Fibroblast of lung (primary cell): ENCODE measurements at places on chromosomes 5 and 9.

- peak; percentile 81 for DNase-seq
These were observed at the start of gene PDCD1LG2 for GRCh38 chr9:5510360-5510931. PDCD1LG2 (plus strand) TSS chr9:5510531; CDS start chr9:5522547, 12,016 bp downstream.

DNA sequence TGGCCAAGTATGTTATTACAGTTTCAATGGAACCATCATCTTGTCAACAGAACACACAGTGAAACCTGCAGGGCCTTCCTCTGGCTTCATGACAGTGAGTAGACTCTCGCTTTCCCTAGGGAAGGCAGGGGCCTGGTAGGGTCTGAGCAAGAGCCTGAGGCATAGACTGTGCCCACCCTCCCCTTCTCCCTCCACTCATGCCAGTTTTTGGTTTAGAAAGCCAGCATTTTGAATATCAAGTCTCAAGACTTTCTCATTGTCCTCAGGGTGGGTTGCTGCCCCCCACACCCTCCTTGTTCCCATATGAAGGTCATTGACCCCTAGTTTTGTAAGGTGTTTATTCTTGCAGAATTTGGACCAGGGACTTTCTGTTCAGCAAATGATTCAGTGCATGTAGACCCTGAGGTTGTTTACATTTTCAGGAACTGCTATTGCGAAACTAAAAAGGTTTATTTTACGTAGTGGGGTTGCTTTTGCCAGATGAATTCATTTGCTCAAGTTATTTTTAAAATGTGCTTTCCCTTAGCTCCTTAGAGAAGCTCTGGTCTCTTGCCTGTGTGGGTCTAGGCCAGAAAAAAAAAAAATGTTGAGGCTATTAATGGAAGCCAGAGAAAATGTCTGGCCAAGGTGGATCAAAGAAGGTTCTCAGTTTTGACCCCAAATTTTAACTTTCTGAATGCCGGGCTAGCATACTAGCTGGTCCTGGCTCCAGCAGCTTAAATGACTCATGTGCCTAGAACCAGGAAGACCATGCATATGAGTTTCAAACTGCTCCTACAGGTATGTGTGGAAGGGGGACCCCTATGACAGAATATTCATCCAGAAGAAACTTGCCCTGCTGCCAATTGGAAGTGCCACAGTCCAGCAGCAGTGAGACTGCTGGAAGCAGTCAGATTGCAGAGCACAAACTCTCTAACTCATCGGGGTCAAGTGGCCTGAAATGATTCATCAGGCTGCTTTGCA, 10.1 kb upstream of the MOB3B start:
- peak; percentile 54 for DNase-seq

GRCh38 chr5:140566665-140567064, 2.0 kb downstream of the SLC35A4 start:
- no peak for DNase-seq

DNA sequence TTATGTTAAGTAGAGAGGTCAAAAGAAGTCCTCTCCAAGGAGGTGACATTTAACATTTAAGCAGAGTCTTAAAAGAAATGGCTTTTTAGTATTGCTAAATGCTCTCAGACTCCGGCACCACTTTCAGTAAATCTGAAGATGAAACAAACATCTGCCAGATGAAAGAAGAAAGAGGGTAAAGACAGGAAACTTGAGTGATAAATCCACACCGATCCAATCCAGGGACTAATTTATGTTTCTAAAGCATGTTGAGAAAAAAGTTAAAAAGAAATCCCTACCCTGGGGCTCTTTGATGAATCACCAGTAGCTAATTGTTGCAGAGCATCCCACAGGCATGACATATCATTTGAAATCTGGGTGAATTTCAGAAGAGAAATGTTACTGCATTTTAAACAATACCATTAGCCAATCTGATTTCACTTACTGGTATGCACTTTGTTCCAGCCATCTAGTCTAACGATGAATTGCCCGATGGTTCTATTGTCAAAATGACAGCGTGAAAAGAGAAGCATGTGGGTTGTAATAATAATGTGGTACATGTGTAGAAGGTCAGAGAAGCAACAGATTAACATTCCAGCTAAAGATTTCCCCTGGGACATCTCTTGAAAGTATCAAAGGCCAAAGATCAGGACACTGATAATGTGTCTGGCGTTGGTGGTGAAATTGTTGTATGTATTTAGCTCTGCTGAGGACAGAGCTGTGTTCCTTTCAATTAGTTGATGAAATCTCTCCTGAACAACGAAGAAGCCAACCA, 485.7 kb downstream of the CSNK1G3 start:
- DNase-seq, result peak; percentile 87

DNA sequence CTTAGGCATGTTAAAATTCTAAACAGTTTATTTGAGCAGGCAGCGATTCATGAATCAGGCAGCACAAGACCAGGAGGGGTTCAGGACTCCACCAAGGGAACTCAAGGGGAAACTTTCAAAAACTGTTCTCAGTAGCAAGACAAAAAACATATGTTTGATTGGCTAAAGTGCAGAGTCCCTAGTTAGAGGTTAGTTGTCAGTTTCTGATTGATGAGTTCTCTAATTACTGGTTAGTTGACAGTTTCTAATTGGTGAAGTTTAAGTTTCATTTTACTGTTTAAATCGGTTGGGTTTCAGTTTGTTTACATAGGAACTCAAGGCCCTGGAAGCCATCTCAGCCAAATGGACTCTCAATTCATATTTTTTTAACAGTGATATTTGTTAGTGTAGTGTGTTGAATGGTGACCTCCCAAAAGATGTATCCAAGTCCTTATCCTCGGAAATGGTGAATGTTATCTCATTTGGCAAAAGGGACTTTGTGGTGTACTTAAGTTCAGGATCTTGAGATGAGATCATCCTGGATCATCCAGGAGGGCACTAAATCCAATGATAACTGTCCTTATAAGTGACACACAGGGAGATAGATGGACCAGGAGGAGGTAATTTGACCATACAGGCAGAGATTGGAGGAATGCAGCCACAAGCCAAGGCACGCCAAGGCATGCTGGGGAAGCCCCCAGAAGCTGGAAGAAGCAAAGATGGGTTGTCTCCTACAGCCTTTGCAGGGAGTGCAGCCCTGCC, 219.2 kb upstream of the RAI14 start:
- peak; percentile 86 for DNase-seq

GRCh38 chr5:172010278-172010677, 3.8 kb upstream of the FBXW11 start:
- no peak for DNase-seq

GRCh38 chr5:79378510-79379186, 135.3 kb downstream of the HOMER1 start:
- DNase-seq, result no peak

DNA sequence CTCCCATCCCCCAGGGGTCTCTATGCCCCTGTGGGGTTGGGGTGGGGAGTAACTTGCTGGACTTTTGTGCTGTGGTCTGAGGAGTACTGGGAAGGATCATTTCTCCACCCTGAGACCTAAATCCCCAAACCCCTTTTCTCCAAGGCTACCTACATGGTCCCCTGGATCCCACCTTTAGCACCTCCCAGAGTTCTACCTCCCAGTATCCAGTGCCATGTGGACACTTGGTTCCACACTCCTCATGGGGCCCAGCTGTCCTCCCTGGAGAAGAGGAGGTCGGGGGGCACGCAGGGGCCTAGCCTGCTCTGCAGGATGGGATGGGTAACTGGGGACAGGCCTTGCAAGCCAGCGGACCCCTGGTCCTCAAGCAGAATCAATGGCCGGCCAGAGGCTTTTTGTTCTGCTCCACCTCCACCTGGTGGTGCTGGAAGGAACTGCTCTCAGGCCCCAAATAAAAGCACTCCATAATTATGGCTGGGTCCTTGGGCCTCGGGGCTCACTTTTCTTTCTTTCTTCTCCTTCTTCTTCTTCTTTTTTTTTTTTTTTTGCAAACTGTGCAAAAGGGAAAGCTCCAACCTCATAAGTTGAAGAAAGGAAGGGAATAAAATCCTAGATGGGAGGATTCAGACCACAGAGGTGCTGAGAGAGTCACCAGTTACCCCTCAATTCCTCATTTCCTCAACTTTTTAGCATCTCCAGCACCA, 68.4 kb downstream of the PSD2 start:
- DNase-seq, result peak; percentile 32

DNA sequence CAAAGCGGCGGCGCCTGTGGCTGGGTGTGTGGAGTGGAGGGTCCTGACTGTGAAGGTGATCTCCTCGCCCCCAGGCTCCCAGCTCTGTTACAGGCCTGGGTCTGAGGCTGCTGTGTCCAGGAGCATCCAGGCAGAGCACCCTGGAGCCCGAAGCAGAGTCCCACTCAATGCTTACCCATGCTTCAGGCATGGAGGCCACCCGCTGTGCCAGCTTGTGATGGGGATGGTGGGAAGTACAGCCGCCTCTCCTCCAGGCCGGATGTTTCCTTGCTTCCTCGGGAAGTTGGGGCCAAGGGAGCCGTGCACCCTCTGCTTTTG, 255.9 kb upstream of the IRX1 start:
- DNase-seq, result no peak

DNA sequence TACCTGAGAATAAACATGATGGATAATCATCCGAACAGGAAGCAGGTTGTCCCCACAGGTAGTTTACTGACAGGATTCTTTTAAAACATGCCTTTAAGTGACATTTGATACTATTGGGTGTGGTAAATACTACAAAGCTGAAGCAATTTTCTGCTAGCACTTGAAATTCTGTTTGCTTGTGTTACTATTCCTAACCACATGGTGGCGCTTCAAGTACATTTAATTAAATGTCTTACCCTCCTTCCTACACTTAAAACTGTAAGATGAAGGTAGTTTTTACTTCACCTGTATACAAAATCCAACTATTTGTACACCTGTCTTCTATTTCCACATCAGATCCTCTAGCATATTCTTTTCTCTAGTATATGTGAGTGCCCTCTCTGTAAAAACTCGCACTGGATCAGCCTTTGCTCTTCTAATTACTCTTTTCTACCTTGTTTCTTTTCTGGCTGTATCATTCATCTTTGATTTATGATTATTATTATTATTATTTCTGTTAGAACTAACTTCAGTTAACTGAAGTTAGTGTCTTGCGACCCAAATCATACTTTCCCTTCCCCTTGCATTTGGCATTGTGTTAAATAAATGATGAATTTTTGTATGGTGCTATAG, 18.4 kb downstream of the SLC25A46 start:
- DNase-seq, result peak; percentile 80

DNA sequence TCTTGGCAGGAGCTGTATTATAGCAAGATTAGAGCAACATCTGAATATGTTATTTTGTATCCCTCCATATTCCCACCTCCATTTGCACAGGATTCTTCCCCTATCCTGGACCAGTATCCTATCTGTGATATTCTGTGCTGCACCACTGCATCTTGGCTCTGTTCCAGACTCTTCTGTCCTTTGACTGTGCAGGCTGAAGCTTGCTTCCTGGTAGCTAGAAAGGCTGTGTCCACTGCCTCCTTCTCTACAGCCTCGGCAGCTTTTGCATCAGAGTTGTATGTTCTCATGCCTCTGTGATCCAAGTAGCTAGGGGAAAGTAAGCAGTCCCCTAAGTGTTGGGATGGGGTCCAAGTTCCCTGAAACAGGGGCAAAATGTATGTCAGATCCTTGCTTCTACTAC, 104.1 kb downstream of the GAS1 start:
- DNase-seq, result no peak

DNA sequence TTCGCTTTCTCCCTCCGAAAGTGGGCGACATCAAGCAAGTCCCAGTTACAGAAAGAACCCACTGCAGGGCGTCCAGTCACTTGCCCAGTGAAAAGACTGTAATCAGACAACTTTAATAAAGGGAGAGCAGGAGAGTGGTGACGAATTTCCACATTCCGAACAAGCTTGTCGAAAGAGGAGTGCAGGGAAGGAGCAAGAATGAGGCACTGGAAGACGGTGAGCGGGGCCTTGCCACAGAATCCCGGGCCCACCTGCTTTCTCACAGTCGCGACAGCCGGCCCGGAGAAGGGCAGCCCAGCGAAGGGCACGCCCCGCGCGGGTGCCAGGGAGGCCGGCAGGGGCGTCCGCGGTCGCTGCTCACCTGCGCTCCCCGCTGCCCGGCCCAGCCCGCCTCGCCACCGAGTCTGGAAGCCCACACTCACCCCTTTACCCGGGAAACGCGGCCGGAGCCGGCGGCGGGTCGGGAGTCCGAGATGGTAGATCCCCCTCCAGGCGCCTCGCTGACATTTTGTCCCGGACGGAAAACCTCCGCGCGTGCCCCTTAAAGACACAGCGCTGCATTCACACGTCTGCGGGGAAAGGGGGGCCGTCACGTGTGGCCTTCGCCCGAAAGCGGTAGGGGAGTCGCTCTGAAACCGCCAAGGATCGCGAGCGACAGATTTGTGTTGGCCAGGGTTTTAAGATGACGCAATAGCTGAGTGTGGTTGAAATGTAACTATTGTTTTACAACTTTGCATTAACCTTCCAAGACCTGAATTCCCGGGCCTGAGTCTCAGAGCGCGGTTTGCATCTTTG, at the start of gene ZBED3:
Gene ZBED3, minus strand, starts transcription at position 597 of the 795 bp plus-strand sequence. CDS start 9,407 bp downstream, outside the sequence.
- peak; percentile 78 for DNase-seq

GRCh38 chr5:36569491-36569890, 36.9 kb upstream of the SLC1A3 start:
- peak; percentile 49 for DNase-seq

DNA sequence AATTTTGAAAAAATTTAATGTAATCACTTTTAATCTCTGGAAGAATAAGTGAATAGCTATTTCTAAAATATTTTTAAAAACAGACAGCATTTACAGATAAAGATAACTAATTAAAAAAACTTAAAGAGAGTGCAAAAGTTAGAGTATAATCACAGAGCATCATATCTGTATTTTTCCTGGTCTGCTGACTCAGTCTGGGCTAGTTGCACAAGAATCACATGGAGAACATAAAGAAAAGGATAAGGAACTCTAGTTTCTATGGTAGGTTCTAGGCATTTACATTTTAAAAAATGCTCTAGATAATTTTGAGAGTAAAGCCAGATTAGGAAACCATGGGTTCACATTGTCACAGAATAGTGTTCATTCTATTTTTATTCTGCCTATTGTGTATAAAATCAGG, 347.4 kb downstream of the PSAT1 start:
- no peak for DNase-seq

DNA sequence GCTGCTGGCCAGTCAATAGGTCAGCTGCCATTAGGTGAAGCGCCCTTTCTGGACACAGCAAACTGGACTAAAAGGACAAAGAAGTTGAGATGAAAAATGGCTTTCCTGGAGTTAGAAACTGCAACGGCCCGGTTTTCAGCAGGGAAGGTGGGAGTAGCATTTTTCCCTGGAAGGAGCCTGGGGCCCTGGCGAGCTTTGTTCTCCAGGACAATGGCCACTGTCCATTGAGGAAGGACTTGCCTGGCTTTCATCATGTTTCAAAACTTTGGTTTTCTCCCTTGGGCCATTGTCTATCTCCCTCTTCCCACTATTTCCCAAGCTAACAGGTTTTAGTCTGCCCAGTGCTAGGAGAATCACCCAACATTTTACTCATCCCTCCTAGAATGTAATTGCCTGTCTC, 56.2 kb downstream of the MOCS2 start:
- DNase-seq, result no peak

GRCh38 chr5:148801682-148802276, 24.6 kb upstream of the ADRB2 start:
- no peak for DNase-seq

- DNase-seq, result no peak
These were observed 69.9 kb upstream of the NIPAL4 start for GRCh38 chr5:157390133-157390532.

GRCh38 chr9:79759460-79759859, 187.7 kb downstream of the TLE4 start:
- DNase-seq, result peak; percentile 42
